ENCODE measurements at places on chromosomes 13 and 19. TPM values are rescaled to one million over a fixed set of nuclear protein-coding genes. Genes with fewer than 3 reads are reported as not detected.

DNA sequence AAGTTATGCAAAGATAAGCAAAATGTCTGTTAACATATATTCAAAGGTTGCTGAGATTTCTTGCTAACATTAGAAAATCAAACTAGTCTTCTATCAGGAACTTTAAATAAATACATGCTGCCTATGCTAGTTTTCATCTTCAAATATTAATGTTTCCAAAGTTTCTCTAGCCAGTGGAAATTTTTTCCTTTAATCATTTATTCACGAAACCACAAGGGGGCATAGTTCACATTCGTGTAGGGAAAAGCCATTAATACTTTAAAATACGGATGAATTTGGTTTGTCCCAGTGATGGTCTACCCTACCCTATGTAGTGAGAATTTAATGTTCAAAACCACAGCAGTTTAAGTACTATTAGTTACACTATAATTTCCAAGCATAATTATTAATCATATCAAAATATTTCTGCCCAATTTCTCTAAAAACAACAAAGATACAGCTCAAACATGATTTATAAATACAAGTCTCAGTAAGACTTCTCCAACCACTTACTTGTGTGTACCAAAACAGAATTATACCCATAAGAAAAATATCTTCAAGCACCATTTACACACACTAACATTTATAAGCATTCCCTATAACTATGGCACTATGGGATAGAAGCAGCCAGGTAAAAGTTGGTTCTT lies 16.2 kb downstream of the NUFIP1 start:
- H3K27ac ChIP-seq: no peak overlapping the region
- H3K27me3 ChIP-seq: no peaks in the 10 kb centered on the region
- H3K4me3 ChIP-seq: no peak overlapping the region
- no peaks in the 10 kb centered on the region for H3K4me1 ChIP-seq

DNA sequence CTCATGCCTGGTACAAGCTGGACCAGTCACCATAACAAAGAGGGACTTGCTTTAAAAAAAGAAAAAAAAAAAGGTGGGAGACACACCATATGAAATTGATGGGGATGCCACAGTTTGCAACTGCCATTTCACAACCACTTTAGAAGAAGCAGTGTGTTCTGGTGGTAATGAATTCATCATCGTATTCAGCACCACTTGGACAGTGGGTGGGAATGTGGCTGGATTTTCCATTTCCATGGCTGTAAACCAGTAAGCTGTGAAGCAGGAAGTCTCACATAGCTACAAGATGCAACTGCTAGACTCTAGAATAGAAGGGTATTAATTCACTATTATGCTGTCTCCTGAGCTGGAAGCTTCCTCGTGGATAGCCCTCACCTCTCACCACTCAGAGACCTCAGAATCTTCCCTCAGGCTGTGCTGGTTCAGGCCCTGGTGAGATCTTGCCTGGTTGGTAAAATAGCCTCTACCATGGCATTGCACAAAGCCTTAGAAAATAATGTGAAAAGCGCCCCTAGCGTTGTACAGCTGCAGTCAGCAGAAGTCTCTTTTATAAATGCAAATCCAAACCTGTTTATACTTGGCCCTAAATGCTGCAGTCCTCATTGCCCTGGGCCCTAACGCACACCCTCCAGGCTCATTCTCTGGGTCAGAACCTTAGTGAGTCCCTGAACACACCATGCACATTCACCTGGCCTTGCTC lies 150.7 kb downstream of the KCTD15 start:
- H3K36me3 ChIP-seq: no peaks in the 10 kb centered on the region
- H3K4me1 ChIP-seq: no peaks in the 10 kb centered on the region
- no peak overlapping the region for H3K4me3 ChIP-seq
- DNase-seq: no peak
- H3K27me3 ChIP-seq: no peaks in the 10 kb centered on the region
- no peak overlapping the region for H3K27ac ChIP-seq

DNA sequence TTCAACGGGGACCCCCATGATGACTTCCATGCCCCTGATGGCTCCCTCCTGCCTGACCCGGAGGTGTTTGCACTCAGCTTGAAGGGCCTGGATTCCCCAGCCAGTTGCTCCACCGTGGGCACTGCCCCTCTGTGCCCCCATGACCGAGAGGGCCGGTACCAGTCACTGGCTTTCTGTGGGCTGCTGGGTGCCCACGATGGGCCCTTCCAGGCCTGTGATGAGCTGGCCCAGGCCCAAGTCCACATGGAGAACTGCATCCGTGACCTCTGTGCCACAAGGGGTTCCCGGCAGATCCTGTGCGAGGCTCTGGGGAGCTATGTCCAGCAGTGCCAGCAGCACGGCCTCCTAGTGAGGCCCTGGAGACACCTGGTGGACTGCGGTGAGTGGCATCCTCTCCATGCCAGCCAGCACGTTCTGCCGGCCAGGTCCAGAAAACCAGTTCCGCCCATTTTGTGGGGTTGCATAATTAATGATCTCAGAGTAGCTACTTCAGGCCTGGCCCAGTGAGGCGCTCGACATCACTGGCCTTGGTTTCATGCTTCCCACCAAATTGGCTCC lies 34.9 kb upstream of the FXYD3 start:
- no peaks in the 10 kb centered on the region for H3K4me1 ChIP-seq
- H3K4me3 ChIP-seq: no peak overlapping the region
- no peaks in the 10 kb centered on the region for H3K36me3 ChIP-seq

GRCh38 chr19:41302624-41303351 lies 7.2 kb upstream of the CCDC97 start:
- H3K27ac ChIP-seq: peak overlapping the region; percentile 60
- H3K27me3 ChIP-seq: no peaks in the 10 kb centered on the region
- H3K36me3 ChIP-seq: peaks cover 75% of the 10 kb centered on the region
- H3K4me1 ChIP-seq: no peaks in the 10 kb centered on the region
- peak overlapping the region; percentile 24 for H3K4me3 ChIP-seq

GRCh38 chr19:55677572-55678028 lies 2.6 kb downstream of the EPN1 start:
- DNase-seq: peak; percentile 28
- H3K27me3 ChIP-seq: no peaks in the 10 kb centered on the region
- no peaks in the 10 kb centered on the region for H3K36me3 ChIP-seq
- peak overlapping the region; percentile 97 for H3K27ac ChIP-seq
- peaks cover 74% of the 10 kb centered on the region for H3K4me1 ChIP-seq
- no peak overlapping the region for H3K4me3 ChIP-seq

DNA sequence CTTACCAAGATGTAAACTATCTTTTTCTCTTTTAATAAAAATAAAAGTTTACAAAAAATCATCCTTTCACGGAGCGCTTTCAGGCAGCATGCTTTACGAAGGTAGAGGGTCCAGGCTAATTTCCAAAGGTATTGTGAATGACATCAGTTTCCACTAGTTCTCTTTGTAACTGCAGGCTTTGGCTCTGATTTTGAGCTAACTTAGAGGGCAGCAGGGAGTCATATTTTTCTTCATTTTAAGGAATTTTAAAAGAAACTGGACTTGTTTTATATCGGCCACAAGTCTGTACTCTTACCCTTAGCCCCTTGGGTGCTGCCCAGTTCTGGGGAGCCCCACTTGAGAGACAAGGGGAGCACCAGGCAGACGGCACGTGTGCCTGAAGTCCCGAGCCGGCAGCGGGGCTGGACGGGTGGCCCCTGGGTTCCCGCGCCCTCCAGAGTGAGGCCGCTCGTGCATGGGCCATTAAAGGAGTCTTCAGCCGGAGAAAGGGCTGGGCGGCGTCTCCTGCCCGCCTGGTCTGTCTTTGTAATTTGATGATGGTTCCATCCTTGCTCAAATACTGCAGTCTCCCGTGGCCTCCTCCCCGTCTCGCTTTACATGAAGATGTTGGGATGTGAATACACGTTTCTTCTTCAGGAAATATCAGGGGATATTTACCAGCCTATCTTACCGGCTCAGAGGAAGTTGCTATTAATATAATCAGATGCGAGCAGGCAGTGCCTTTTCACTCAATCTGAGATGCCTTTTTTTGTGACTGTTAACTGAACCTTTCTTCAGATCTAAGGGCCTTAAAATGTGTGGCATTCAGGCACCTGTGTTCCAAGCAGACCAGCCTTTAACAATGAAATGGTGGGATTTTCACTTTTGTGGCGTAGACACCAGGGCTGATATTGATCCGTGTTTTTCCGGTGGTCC lies 67.4 kb downstream of the GGACT start:
- H3K27ac ChIP-seq: no peak overlapping the region
- H3K36me3 ChIP-seq: peaks cover under 1% of the 10 kb centered on the region
- no peak overlapping the region for H3K4me3 ChIP-seq
- no peaks in the 10 kb centered on the region for H3K27me3 ChIP-seq

GRCh38 chr13:51225029-51225428 lies 2.8 kb downstream of the FAM124A start:
- H3K4me3 ChIP-seq: no peak overlapping the region
- no peaks in the 10 kb centered on the region for H3K36me3 ChIP-seq
- H3K4me1 ChIP-seq: peaks cover 5% of the 10 kb centered on the region
- H3K27me3 ChIP-seq: no peaks in the 10 kb centered on the region
- no peak for DNase-seq

Gene KCNJ14
- 0.88 TPM for total RNA-seq

GRCh38 chr13:87923753-87924152 lies 252.6 kb downstream of the SLITRK5 start:
- no peaks in the 10 kb centered on the region for H3K27me3 ChIP-seq
- no peaks in the 10 kb centered on the region for H3K36me3 ChIP-seq
- H3K4me1 ChIP-seq: no peaks in the 10 kb centered on the region
- H3K4me3 ChIP-seq: no peak overlapping the region

DNA sequence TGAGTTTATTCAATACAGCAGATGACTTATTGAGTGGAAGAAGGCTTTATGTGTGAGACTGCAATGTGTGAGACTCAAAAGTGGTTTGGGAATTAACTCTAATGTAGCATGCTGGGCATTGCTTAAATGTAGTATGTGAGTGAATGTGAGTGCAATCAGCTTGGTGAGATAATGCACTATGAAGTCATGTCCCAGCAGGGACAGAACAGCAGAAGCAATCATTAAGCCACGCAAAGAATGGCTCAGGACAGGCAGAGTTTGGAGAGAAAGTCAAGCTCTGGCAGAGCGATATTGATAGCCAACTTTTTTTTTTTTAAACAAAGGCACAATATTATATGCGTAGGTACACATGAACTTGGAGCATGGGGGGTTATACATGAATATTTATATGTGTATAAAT lies 597.7 kb downstream of the GPC6 start:
- DNase-seq: no peak
- H3K4me1 ChIP-seq: no peaks in the 10 kb centered on the region
- H3K27me3 ChIP-seq: no peaks in the 10 kb centered on the region
- no peak overlapping the region for H3K4me3 ChIP-seq
- no peak overlapping the region for H3K27ac ChIP-seq

Gene CERS1
- not detected for total RNA-seq

GRCh38 chr13:24052547-24053518 lies 107.7 kb upstream of the SPATA13 start:
- H3K27me3 ChIP-seq: no peaks in the 10 kb centered on the region
- no peak for DNase-seq
- H3K4me3 ChIP-seq: no peak overlapping the region
- H3K36me3 ChIP-seq: no peaks in the 10 kb centered on the region
- peak overlapping the region; percentile 40 for H3K27ac ChIP-seq

DNA sequence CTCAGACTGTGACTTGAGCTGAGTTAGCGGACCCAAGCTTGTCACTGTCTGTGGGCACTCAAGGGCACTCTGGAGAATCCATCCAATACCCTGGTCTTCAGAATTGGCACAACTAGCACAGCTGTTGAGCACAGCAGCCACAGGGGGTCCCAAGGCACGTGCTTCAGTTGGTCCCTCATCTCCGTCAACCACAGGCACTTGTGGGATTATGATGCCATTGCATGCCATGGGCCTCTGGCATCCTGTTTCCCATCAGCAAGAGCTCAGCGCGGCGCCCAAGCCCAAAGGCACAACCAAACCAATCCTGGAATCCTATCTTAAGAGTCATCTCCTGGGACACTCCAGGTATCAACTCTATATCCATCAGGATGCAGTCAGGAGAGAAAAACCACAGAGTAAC lies 3.7 kb upstream of the B3GNT8 start:
- H3K27me3 ChIP-seq: no peaks in the 10 kb centered on the region
- no peak overlapping the region for H3K4me3 ChIP-seq
- H3K27ac ChIP-seq: no peak overlapping the region
- H3K4me1 ChIP-seq: no peaks in the 10 kb centered on the region

Gene THAP8
- total RNA-seq: 10.6 TPM

DNA sequence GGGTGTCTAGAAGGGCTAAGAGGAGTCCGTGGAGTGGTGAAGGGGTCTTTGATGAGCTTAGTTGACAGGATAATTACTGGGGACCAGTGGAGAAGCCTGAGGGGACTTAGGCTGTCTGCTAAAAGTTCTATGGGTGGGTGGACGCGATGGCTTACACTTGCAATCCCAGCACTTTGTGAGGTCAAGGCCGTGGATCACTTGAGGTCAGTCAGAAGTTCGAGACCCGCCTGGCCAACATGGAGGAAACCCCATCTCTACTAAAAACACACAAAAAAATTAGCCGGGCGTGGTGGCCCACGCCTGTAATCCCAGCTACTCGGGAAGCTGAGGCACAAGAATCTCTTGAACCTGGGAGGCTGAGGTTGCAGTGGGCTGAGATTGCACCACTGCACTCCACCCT lies 2.8 kb upstream of the GSK3A start:
- peaks cover 45% of the 10 kb centered on the region for H3K4me1 ChIP-seq
- no peak for DNase-seq
- no peak overlapping the region for H3K27ac ChIP-seq
- no peaks in the 10 kb centered on the region for H3K36me3 ChIP-seq
- no peaks in the 10 kb centered on the region for H3K27me3 ChIP-seq
- H3K4me3 ChIP-seq: peak overlapping the region; percentile 97

DNA sequence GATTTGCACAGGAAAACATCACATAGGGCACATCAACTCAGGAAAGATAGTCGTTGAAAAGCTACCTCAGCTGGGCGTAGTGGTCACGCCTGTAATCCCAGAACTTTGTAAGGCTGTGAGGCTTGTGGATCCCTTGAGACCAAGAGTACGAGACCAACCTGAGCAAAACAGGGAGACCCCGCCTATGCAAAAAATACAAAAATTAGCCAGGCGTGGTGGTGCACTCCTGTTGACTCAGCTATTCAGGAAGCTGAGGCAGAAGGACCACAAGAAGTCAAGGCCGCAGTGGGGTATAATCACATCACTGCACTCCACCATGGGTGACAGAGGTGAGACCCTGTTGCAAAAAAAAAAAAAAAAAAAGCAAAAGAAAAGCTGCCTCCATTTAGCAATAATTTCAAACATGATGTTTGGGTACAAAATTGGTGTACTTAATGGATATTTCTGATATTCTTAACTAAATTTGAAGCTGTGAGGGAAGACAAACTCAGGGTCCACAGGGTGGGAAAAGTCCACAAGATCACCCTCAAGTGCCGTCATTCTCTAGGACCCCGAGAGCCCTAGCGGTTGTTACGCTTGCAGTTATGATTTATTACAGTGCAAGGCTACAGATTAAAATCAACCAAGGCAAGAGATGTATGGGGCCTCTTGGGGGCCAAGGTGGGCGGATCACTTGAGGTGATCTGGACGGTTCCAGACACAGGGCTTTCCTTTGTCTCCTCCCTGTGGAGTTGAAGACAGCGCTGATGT lies 42.5 kb upstream of the LDLR start:
- no peak overlapping the region for H3K27ac ChIP-seq
- DNase-seq: peak; percentile 35
- H3K36me3 ChIP-seq: no peaks in the 10 kb centered on the region
